CD4-positive, alpha-beta T cell treated with Interferon gamma for 1 hour (primary cell): ENCODE measurements at places on chromosomes 11 and 22.

- no peak for DNase-seq
These were observed 7.3 kb upstream of the CSRP3 start for GRCh38 chr11:19208959-19209546.

GRCh38 chr11:95072948-95073347, 6.2 kb downstream of the SRSF8 start:
- no peak for DNase-seq

GRCh38 chr22:19886605-19887255, 32.1 kb upstream of the GNB1L start:
- DNase-seq, result peak; percentile 39

GRCh38 chr11:78377625-78378418, 39.8 kb downstream of the GAB2 start:
- DNase-seq, result no peak

DNA sequence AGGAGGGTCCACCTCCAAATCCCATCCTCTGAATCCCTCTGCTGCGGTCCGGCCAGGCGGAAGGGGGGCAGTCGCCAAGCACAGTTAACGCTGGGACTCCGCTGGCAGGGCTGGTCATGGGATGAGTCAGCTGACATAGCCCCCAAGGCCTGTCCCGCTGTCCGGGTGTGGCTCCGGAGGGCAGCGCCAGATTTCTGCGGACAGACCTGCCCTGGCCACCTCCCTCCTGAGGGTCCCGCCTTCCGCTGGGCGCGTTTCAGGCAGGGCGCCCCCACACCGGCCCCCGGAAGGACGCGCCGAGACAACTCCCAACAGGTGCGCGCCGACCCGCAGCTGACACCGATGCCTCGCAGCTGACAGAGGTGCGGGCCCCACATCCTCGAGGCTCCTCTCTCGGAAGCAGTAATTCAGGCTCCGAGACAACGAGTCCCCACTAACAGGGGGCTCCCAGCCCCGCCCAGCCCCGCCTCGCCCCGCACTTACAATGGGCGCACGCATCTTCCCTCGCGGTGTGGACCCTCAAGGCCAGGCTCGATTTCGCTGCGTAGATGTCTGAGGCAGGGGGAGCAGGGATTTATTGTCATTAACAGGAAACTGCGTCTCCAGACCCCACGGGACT, 607 bp downstream of the PLAAT3 start:
- peak; percentile 41 for DNase-seq

- no peak for DNase-seq
These were observed 1.4 kb upstream of the TMEM134 start for GRCh38 chr11:67470337-67471002.

DNA sequence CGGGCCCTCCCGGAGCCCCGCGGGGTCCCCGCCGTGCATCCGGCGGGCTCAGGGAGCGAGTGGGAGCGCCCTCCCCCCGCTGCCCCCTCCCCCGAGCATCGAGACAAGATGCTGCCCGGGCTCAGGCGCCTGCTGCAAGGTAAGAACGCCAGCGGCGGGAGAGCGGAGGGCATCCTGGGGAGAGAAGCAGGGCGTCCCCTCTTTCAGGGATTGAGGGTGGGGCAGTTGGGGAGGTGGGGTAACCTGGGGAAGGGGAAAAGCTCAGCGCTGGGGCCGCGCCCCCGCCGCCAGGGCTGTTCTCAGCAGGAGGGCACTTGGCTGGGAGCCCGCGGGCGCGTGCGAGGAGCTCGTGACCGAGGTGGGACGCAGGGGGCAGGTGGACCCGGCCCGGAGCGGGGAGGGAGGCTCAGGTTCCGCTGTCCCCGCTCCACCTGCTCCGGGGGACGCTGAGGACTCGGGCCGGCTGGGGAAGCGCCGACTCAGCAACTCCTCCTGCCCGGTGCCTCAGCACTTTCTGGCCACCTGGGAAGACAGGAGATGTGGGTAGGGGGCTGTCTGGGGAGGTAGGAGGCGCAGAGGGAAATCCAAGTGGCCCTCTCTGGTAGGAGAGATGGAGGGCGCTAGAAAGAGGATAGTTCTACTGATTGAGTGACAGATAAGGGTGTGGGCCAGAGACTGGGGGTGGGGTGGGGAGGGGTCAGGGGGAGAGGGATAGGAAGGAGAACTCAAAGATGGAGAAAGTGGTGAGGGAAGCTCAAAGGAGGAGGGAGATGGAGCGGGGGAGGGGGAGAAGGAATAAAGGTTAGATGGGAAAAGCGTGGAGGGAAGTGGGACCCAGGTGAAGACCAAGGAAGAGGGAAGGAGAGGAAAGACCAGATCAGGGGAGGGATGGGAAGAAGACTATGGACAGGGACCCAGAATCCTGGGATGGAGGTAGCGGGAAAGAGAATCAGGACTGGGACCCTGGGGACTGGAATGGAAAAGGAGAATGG, 726 bp downstream of the RTN4RL2 start:
- DNase-seq, result no peak

DNA sequence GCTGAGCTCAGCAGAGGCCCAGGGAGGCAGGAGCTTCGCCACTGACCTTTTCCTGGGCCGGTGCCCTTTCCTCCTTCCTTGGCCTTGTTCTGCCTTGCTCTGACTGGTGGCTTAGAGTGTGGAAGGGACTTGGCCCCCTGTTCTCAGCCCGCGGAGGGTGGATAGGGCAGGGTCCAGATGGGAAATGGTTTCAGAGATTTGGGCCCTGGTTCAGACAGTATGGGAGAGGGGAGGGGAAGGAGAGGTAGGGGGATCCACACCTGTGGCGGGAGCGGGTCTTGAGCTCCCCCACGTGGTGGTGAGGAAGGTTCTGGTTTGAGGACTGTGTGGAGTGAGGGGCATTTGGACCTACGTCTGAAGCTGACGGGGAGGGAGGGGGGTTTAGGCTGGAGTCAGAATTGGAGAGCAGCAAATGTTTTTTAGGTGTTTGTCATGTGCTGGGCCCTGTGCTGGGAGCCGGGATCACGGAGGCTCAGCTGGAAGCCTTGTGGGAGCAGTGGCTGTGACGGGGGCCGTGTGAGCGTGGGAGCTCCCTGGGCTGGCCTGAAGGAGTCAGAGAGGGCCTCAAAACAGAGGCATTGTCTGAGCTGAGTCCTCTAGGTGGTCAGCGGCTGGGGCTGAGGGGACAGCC, 27.2 kb downstream of the SHANK3 start:
- no peak for DNase-seq

DNA sequence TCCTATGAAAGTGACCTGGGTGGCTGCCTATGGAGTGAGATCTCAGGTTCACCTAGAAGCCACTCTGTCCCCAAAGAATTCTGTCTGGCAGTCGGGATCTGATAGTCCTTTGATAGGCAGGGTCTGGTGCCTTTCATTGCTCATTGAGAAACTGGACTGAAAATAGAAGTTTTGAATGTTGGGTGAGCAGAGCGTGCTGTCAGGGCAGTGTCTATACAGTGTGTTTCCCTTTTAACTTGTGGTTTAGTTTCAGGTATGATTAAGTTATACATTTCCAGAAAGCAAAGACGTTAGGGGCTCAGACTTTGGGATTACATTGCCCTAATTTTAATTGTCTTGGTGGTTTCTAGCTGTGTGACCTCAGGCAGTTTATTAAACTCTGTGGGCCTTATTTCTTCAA, 111.3 kb upstream of the PAX6 start:
- DNase-seq, result no peak

- no peak for DNase-seq
These were observed 262.8 kb upstream of the PLET1 start for GRCh38 chr11:112523477-112523876.

- no peak for DNase-seq
These were observed at the start of gene DCHS1 for GRCh38 chr11:6655790-6656583. Gene DCHS1 (minus strand): TSS chr11:6655809. CDS start chr11:6641613, 14,196 bp downstream.

DNA sequence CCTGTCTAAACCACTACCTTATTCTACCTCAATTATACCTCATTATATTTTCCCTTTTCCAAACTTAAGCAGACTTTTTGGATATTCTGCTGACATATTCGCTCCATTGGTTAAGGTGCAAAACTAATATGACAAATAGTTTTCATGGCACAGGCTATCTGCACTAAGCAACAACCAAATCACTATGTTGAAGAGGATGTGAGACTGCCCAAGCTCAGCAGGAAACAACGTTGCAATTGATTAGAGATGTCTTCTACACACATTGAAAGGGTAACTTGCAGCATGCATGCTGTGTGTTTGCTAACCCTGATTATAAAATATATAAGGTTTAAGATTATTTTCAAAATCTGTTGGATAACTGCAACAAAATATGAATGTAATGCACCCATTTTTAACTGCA, 61.6 kb downstream of the STK33 start:
- no peak for DNase-seq

DNA sequence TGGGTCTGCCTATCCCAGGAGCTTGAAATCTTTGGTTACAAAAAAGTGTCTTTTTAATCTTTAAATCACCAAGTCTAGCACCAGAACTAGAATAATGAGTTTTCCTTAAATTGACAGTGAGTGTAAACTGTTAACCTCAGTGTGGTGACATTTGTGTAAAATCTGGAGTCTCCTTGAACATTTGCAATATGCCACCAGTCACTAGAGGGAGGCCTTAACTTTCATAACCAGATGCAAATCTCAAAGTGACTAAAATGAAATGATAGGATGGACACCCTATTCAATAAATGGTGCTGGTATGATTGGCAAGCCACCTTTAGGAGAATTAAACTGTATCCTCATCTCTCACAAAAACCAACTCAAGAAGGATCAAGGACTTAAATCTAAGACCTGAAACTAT, 8.3 kb upstream of the SCGB1D2 start:
- DNase-seq, result no peak

- no peak for DNase-seq
These were observed 32.5 kb downstream of the NOX4 start for GRCh38 chr11:89458716-89459115.

- no peak for DNase-seq
These were observed 7.7 kb downstream of the E2F8 start for GRCh38 chr11:19232910-19233503.

DNA sequence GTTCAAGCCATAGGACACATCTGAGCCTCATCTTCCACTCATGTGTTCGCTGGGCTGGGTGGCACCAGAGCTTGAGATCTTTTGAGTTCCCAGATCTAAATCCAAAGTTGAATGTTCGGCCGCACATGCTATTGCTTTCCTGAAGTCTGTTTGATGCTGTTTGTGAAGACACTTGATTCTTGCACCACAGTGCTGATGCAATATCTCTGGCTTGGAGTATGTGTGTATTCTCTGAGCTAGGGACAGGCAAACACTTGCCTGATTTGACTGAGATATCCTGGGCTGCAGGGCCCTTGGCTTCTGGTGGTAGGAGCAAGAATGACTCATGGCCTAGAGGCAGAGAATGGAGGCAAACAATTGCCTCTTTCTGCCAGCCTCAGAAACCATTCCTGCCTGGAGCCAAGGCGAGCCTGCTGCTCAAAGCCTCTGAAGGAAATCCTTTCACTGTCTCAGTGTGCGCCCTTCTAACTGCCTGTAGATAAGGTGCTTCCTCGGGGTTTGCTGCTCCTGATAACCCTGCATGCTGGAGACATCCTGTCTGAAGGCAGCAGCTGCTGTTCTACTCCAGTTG, 73.0 kb downstream of the CYB5R2 start:
- DNase-seq, result no peak

GRCh38 chr11:35277827-35278226, 138.9 kb downstream of the CD44 start:
- DNase-seq, result no peak

DNA sequence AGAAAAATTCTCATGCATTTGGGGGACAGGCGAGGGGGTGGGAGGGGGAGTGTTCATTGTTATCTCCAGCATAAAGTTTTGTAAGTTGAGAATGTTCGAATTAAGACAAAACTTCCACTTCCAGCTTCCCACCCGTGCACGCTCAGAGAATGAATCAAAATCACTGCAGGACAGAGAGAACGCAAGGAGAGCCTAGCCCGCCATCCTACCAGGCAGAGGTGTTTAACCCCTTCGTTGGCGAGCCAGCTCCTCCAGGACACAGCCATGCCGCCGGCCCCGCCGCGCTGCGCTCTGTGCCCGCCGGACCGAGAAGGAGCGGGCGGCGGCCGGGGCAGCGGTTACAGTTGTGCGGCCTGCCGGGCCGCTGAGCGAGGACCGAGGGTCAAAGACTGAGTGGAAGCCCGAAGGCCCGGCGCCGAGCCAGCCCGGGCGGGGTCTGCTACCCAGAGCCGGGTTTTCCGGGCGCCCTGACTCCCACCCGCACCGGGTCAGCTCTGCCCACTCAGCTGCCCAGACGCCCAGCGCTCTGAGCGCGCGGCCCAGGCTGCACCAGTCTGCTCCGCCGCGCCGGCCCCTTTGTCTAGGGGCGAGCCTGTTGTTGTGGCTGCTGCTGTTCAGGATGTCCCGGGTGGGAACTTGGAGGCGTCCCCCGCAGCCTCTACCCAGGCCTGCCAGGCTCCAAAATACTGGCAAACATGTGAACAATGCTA, at the start of gene NOX4:
Gene NOX4, minus strand, starts transcription at position 395 of the 710 bp plus-strand sequence. Its CDS starts 129 bp downstream, at position 266.
- DNase-seq, result no peak

- no peak for DNase-seq
These were observed 777 bp downstream of the LTO1 start for GRCh38 chr11:69674267-69674885.

DNA sequence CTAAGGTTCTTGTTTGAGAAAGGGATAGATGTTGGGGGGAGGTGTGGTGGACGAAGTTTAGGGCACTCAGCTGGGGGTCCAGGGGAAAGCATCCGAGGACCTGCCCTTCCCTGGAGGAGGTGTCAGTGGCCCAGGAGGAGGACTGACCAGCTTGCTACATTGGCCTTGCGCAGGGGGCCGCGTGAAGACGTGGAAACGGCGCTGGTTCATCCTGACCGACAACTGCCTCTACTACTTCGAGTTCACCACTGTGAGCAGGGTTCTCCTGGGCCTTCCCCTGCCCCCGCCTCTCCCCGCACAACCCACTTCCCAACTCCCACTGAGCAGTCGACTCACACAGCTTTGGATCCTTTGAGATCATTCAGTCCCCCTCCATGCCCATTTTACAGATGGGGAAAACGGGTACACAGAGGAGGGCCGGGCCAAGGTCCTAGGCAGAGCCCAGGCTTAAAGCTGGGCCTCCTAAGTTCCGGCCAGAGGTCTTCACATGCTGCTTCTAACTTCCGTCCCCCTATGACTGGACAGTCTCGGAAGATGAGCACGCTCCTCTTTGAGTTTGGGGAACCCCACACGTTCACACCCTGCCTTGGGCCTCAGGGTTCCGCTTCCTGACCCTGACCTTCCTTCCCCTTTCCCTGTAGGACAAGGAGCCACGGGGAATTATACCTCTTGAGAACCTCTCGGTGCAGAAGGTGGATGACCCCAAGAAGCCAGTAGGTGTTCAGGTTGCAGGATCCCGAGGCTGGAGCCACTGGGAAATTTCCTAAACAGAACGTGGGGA, 28.7 kb downstream of the CYTH4 start:
- DNase-seq, result peak; percentile 72
